ENCODE measurements at places on chromosomes 4 and X.

- no peak for DNase-seq
Observed at GRCh38 chr4:98493296-98493695, 165.1 kb downstream of the TSPAN5 start.

DNA sequence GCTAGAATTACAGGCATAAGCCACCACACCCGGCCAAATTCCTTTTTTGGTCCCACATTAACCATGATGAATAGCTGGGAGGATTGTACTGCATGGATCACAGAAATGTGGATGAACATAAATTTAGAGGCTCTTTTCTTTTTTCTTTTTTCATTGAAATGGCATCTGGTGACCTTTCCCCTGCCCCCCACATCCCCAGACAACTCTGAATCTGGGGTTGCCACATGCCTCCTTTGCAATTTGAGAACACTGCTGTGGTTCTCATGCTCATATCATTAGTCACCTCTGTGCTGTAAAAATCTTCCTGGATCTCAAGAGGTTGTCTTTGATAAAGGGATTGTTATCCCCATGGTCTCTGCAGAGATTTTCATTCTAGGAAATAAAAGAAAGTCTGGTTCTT, 22.8 kb upstream of the FMR1NB start:
- no peak for DNase-seq

GRCh38 chr4:168138143-168138542, 45.8 kb downstream of the ANXA10 start:
- DNase-seq, result no peak

GRCh38 chr4:70564033-70564432, 28.0 kb upstream of the AMBN start:
- no peak for DNase-seq

GRCh38 chrX:9953396-9953795, 13.8 kb upstream of the CLDN34 start:
- DNase-seq, result no peak

DNA sequence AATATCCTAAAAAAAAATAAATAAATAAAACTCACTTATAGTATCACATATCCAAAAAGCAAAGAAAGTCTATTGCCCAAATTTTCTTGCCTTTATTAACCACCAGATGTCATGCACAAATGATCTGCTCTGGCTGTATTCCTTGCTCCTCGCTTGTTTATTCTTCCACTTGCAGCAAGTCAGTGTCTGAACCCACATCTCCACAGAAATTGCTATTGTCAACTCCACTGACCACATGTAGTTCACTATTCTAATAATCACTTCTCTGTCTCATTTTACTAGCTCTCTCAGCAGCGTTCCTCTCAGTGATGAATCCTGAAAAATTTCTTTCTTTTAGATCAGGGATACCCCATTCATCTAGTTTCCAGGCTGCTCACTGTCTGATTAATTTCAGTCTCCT, 29.3 kb upstream of the CXXC4 start:
- no peak for DNase-seq

GRCh38 chr4:161894014-161894413, 269.8 kb downstream of the FSTL5 start:
- no peak for DNase-seq

DNA sequence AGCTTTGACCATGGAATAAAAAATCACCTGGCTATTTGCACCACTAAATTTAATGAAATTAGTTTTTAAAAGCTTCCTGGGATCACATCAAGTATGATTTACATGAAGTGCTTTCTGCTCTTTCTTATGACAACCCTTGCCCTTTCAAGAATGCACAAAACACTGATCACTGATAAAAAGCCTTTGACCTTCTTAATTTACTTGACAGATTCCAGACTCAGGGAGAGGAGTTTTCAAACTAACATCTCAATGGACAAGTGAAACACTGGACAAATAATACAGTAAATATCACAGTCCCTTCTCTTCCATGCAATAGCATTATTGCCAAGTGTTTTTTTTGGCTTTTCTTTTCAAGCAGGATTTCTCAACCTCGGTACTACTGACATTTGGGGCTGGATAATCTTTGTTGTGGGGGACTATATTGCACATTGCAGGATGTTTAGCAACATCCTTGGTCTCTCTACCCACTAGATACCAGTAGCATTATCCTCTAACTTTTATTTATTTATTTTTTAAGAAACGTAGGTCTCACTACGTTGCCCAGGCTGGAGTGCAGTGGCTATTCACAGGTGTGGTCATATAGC, 86.3 kb downstream of the ZNF827 start:
- no peak for DNase-seq

Data from cortex of kidney (tissue), 1 donor.